ENCODE measurements at places on chromosomes 11 and 22.

DNA sequence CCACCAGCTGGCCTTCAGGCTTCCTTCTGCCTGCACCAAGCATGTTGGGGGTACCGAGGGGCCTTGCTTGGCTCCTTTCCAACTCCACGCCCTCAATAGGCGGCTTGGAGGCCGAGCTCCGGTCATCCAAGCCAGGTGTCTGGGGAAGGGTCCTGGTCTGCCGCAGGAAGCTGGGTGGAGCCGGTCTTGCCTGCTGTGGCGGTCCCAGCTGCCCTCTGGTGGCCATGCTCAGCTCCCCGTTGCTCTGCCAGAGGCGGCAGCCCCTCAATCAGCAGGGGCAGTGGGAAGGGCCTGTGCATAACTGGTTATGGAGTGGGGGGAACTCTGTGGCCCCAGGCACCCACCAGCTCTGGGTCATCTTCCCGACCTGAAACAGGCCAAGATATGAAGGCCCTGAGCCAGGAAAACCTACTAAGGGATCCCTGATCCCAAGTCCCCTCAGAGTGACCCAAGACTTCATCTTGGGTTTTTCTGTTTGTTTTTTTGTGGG lies 3.2 kb downstream of the ARVCF start:
- peak; percentile 67 for DNase-seq

DNA sequence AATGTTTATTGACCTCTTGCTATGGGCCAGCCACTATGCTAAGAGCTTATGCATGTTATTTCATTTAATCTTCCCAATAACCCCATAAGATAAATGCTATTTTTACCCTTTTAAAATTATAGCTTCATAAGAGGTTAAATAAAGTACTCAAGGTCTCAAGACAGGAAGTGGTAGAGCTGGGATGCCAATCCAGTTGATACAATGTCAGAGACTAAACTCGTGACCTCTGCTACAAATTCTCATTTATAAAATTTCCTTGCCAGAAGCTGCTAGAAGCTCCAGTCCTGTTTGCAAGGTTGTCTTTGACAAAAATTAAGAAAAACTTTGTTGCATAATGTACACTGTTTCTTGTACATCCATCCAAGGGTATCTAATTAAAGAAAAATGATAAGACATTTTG lies 265.9 kb upstream of the MPPED2 start:
- DNase-seq: no peak

DNA sequence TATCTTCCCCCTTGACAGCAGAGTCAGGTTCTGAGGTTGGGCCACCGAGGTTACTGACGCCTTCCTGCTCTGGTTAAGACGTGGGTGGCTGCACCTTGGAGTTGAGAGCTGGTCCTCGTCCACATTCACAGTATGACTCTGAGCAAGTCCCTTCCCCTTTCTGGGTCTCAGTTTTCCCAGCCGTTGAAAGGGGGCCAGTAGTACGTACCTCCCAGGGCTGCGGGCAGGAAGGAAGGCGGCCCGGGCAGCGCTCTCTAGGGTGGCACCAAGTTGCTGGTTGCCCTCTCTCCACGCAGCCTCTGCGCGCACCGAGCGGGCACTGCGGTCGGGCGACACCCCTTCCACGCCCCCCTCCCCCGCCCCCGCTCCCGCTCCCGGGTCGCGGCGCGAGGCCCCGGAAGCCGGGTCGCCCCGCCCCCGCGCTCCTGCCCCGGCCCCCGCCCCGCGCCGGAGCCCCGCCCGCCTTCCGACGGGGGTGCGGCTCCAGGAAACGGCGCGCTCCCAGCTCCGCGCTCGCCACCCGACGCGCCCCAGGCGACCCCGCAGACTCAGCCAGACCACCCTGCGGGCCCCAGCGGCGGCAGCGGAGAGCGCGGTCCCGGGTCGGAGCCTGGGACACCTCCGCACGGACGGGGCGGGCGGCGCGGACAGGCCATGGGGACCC lies at the start of gene EHBP1L1:
Gene EHBP1L1 (plus strand): TSS at position 486 of the 664 bp plus-strand sequence. CDS start 250 bp downstream, outside the sequence.
- DNase-seq: peak; percentile 85

DNA sequence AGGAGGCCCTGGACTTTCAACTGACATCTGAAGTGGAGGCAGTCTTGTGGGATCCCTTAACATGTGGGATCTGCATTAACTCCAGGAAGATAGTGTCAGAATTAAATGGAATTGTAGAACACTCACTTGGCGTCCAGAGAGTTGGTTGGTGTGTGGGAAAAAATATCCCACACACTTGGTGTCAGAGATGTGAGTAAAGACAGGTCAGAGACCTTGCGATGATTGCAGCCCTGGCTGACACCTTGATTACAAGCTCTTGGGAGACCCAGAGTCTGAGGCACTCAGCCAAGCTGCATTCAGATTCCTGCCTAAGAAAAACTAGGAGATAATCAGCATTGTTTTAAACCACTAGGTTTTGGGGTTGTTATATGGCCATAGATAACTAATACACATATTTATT lies 7.2 kb upstream of the TPCN2 start:
- DNase-seq: no peak
